ENCODE measurements at places on chromosomes 3 and 15. TPM values are rescaled to one million over a fixed set of nuclear protein-coding genes. Genes with fewer than 3 reads are reported as not detected.

SEMA3F gene
- 75.0 TPM for total RNA-seq

GRCh38 chr15:25850154-25851111, 12.7 kb downstream of the ATP10A start:
- peaks cover 9% of the 10 kb centered on the region for H3K4me1 ChIP-seq
- H3K4me3 ChIP-seq, result peak overlapping the region; percentile 62
- H3K27ac ChIP-seq, result peak overlapping the region; percentile 96
- no peaks in the 10 kb centered on the region for H3K36me3 ChIP-seq
- no peaks in the 10 kb centered on the region for H3K27me3 ChIP-seq

TRAT1 gene
- total RNA-seq, result 3.7 TPM

- no peaks in the 10 kb centered on the region for H3K27me3 ChIP-seq
- peaks cover 7% of the 10 kb centered on the region for H3K36me3 ChIP-seq
- H3K27ac ChIP-seq, result no peak overlapping the region
- no peaks in the 10 kb centered on the region for H3K4me1 ChIP-seq
- DNase-seq, result no peak
Observed at GRCh38 chr3:193620650-193621049, 27.6 kb downstream of the OPA1 start.

NAALADL2 gene
- 5.9 TPM for total RNA-seq

DNA sequence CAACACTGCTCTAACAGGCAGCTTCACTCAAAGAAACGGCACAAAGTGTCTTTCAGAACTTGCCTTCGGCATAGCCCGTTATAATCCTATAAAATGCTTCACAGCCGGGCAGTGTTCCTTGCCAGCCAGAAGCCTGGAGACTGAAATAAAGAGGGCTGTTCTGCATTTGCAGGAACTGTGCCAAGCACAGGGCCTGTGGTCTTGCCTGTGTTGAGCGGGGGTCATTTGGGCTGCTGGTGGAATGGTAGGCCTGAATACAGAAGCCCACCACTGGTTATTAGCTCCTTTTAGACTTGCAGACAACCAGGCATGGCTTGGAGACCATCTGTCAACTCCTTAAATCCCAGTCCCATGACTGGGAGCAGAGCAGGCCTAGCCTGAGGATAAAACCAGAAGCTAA, 4.7 kb upstream of the ARHGEF3 start:
- no peak for DNase-seq
- H3K36me3 ChIP-seq, result no peaks in the 10 kb centered on the region
- no peaks in the 10 kb centered on the region for H3K4me1 ChIP-seq
- H3K27ac ChIP-seq, result no peak overlapping the region
- H3K4me3 ChIP-seq, result no peak overlapping the region
